T-helper 2 cell treated with Interferon-gamma antibody and Interleukin-4, amounts not matched to agents 100 ng/mL and 5 ng/mL, for 36 hours (primary cell): ENCODE measurements at places on chromosomes 2 and 18. TPM values are rescaled to one million over a fixed set of nuclear protein-coding genes. Genes with fewer than 3 reads are reported as not detected.

The CYTIP gene
- 195 and 203 TPM in 2 replicates for total RNA-seq

The SANBR gene
- total RNA-seq = 9.1 and 13.0 TPM in 2 replicates

The RUFY4 gene
- 1.1 and 1.3 TPM in 2 replicates for total RNA-seq

The SPC25 gene
- total RNA-seq = 36.2 and 36.6 TPM in 2 replicates
